ENCODE measurements at places on chromosomes 6 and 20.

- no peak for DNase-seq
These were observed 54.7 kb downstream of the OR2B6 start for GRCh38 chr6:28011722-28012121.

- DNase-seq: no peak
These were observed 8.8 kb downstream of the WFDC3 start for GRCh38 chr20:45782890-45783289.

DNA sequence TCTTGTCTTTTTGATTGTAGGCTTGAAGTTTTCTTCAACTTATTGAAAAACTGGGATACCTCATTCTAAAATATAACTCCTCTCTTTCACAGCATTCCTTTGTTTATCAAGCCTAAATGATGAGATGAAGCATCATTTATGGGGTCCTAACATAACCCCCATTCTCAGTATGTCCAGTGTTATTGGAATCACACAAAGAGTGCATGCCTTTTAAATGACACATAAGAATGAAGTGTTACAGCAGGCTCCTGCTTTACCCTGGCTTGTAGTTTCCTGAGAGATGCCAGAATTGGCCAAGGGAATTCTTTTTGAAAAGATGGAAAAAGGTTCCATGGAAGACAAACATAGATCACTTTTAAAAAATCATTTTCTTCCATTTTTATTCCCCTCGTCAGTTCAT lies 502.4 kb downstream of the BCKDHB start:
- peak; percentile 25 for DNase-seq

DNA sequence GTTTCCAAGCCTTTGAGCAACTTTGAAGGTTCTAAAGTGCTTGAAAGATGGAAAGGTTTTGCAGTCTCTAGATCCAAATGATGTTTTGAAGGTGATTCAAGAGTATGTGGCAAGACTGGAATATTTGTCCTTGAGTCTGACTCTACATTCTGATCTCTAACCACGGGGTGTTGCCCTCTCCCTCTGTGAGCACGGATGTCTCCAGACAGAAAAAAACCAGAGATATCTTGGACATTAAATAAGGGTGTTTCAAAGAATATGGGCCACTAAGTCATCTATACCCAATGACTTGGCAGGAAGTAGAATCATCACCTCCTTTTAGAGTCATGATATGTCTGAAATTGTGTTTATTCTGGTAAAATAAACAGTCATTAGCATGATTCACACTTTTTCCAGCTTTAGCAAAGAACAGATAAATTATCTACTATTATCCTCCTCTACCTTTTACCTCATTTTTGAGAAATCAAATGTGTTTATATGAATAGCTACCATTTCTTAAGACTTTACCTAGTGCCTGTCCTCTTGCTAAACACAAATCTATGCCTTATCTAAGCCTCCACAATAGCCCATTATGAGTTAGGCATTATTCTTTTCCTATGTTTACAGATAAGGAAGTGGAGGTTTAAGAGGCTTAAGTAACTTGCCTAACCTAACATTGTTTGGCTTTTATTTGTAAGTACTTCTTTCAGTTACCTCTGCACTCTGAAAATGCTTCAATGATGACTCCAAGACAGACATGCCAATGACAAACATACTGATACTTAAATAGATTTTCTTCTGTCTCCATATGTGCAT lies 384.4 kb downstream of the BMP2 start:
- DNase-seq: no peak

DNA sequence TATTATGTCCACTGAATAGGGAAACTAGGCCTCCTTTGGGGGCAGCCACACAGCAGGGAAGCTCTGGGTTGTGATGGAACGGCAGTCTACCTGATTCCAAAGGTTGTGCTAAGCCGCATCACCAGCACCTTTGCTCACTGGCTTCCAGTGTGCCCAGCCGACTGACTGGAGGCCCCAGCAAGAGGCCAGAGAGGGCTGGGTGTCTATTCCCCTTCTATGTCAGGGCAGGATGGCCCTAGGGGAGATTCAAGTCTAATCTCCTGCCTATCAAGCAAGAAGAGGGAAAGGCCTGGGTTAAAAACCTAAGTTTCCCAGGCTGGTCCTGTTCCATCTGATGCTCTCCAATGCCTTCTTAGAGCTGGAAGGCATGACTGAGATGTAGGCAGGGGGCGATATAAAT lies 53.6 kb downstream of the JPH2 start:
- no peak for DNase-seq

DNA sequence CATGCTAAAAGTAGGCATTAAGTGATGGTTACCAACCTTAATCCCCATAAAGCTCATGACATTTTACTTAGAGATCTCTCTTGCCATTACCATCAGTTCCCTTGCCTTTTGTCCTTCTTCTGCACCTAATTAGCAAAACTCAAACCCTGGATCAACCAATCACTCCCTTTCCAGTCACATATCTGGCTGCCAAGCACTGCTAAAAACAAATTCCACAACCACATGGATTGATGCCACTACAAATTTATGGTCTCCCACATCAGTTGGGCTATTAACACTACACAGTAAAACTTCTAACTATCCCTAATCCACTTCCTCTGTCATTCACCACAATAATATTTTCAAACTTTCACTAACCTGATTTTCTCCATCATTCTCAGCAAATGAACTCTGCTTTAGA lies 54.3 kb upstream of the RNF146 start:
- no peak for DNase-seq

DNA sequence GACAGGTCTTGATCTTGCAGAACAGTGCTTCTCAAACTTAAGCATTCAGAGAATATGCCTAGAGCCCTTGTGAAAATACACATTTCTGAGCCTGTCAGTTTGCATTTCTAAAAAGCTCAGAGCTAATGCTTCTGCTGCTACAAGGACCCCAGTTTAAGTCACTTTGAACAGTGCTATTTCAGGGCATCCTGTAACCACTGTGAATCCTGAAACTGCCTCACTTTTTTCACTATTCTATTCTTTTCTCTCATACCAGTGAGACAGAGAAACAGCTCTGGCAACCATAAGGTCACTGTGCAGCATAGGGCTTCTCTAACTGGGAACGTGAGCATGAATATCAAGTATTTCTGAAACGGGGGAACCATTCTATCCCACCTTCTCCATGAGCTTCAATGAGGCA lies 51.2 kb downstream of the LGSN start:
- no peak for DNase-seq

DNA sequence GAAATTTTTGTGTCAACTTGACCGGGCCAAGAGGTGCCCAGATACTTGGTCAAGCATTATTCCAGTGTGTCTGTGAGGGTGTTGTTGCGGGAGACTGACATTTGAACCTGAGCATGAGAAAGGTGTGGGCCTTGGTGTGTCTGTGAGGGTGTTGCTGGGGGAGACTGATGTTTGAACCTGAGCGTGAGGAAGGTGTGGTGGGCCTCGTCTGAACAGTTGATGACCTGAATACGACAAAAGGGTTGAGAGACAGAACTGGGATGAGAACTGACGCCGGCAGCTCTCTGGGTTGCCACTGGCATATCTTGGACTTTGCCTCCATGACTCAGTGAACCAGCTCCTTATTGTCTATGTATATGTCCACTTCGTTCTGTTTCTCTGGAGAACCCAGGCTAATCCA lies 240.5 kb downstream of the ERMARD start:
- no peak for DNase-seq

- DNase-seq: peak; percentile 59
These were observed 366.4 kb downstream of the PAX1 start for GRCh38 chr20:22071841-22072240.

GRCh38 chr6:36683145-36683655 lies 4.7 kb downstream of the CDKN1A start:
- no peak for DNase-seq

DNA sequence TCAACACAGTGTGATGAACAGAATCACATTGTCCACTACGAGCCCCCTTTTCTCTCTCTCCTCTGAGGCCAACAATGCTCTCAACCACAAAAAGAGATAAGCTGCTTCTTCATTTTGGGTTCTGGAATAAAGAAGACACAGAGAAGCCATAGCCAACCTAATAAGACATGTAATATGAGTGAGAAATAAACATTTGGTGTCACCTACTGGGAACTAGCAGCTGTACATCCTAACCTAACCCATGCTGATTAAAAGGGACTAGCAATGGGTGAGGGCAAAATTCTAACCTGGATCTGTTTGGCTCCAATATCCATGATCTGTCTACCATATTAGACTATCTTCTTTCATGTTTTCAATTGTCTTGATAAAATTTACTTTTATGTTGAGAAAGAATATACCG lies 369.1 kb upstream of the MARCKS start:
- no peak for DNase-seq

- DNase-seq: no peak
These were observed 39.7 kb downstream of the SLC2A10 start for GRCh38 chr20:46749147-46749546.

- no peak for DNase-seq
These were observed 126.1 kb downstream of the PXDC1 start for GRCh38 chr6:3625149-3625979.

DNA sequence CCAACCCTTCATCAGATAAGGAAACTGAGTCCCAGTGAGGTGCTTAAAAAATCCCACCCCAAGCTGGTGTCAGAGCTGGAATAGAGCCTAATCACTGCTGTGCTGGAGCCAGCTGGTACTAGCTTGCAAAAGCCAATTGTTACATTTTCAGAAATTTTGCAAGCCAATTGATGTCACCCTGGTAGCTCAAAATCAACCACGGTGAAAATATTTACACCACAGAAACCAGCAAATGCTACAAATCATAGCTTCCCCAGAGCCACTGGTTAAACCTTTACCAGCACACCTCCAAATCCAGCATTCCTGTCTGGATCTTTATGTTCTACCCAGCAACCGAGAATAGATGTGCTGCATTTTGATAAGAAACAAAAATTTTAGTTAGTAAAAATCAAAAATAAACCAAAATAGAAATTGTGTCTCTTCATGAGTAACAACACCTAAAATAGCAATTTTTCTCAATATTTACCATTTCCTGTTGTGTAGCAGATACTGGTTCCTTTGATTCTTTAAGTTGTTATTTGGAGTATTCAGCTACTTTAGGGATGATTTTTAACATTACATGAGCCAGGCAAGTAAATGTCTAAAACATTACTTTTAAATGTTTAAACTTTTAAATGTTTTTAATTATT lies 7.2 kb upstream of the LCA5 start:
- DNase-seq: peak; percentile 34

DNA sequence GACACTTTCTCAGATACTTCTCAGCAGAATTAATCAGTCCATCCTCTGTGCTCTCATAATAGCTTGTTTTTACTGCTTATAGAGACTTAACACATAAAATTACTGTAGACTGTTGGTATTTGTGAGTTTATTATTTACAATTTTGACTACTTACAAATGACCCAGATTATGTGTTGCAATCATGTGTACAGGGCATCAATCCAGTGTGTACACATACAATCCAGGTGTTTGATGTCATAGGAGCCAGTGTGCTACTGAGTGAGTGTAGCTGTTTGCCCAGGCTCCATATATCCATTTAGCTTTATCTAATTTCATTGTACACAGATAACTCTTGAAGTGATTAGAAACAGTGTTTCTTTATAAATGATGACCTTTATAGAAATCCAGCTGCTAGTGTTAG lies 31.3 kb downstream of the TRMT11 start:
- DNase-seq: no peak

- DNase-seq: no peak
These were observed 55.7 kb downstream of the TXLNB start for GRCh38 chr6:139236105-139236504.

DNA sequence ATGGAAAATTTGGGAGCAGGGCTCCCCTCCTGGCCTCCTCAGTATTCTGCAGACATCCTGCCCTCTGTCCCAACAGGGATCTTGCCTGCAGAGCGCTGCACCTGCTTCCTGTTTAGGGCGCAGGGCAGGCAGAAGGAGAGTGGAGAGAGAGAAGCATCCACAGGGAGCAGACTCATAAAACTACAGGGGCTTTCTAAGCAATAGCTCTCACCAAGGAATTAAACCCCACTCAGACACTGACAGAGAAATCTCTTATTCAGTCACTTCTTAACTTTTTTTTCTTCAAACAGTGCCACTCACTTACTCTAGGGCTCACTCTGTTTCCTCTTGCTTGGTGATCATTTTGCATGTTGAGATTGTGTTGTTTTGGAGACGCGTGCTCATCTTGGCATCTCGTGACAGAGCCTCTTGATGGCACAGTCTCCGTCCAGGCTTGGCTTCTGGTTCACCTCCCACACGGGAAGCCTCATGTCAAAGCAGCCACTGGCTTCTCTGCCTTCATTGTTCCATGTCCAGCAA lies 153.1 kb upstream of the INSM1 start:
- no peak for DNase-seq

DNA sequence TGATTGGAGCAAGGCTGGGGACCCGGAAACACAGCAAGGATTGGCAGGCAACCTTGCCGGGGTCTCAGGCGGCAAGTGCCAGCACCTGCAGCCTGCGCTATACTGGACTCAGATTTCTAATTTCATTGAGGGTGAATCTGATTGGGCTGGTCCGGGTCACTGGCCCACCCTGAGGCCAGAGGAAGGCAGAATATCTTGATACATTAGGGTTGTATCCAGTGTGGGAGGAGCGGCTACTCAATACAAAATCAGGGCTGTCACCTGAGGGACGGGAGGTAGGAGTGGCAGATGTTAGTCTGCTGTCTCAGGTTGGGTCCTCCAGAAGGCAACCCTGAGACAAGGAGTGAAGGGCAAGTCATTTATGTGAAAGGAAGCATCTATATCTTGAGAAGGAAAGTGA lies 40.7 kb downstream of the BFSP1 start:
- DNase-seq: no peak

DNA sequence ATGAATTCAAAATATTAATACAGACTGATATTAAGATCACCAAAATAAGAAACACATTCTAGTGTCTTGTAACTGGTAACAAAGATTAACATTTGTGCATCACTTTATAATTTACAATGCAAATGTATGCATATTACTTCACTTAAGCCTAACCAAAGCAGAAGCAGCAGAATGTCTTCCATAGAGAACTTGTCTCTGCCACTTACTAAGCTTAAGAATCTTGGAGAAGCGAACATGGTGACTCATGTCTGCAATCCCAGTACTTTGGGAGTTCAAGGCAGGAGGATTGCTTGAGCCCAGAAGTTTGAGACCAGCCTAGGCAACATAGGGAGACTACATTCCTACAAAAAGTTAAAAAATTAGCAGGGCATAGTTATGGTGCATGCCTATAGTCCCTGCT lies 18.8 kb downstream of the AK9 start:
- peak; percentile 22 for DNase-seq

DNA sequence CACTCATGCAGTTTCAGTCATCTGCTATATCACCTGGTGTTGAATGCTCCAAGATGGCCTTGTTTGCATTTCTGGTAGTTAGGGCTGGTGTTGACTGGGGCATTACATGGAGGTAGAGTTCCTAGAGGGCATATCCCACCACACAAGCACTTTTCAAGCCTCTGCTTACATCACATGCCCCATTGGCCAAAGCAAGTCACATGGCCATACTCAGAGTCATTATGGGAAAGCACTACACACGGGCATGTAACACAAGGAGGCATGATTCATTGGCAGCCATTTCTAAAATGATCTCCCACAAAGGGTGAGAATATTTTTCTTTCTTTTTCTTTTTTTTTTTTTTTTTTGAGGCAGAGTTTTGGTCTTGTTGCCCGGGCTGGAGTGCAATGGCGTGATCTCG lies 73.2 kb downstream of the TRMT6 start:
- no peak for DNase-seq

All from fibroblast of skin of left quadriceps (primary cell).